Activated T-helper 17 cell treated with anti-CD3 and anti-CD28 coated beads, Interleukin-2, amount 50 U/mL, for 72 hours (primary cell): ENCODE measurements at places on chromosomes 6 and 20.
A peak's percentile ranks its signal among the peaks of the same experiment; 100 is the strongest.

DNA sequence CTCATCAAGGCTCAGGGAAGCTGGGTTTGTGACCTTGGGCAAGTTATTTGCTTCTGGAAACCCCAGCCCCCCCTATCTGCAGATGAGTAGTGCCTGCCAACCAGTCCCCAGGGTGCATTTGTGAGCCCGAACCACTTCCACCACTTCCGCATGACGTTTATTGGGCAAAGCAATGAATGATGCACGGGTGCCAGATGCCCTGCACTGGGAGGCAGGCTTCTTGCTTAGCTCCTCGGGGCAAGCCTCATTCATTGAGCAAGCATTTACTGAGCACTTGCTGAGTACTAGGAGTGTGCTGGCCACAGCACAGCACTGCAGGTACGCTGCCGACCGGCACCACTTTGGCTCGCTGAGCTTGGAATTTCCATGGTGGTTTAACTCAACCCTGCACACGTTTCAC, 60.2 kb downstream of the GNAS-AS1 start:
- H3K36me3 ChIP-seq = no peaks in the 10 kb centered on the region
- H3K4me3 ChIP-seq = no peak overlapping the region
- peaks cover 19% of the 10 kb centered on the region for H3K27me3 ChIP-seq

- no peak overlapping the region for H3K4me3 ChIP-seq
Observed at GRCh38 chr20:47989957-47990356, 204.7 kb upstream of the SULF2 start.

DNA sequence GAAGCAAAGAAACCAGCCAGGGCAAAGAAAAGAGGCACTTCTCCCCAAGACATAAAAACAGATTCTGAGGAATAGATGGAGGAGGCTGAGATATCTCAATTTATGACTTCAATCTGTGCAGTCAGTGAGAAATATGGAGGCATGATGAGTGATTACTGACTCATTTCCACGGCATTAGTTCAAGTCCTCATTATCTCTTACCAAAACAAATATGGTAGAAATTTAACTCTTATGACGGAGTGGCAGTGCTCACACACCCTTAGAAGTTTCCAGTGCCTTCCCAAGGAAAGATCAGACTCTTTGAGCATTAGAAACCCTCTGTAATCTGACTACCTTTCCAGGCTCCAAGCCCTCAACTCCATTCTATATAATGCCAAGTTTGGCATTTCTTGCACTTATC, 364.1 kb downstream of the ARHGAP18 start:
- H3K27ac ChIP-seq = no peak overlapping the region
- H3K4me3 ChIP-seq = no peak overlapping the region
- no peak for ATAC-seq
- no peaks in the 10 kb centered on the region for H3K27me3 ChIP-seq
- H3K36me3 ChIP-seq = no peaks in the 10 kb centered on the region

DNA sequence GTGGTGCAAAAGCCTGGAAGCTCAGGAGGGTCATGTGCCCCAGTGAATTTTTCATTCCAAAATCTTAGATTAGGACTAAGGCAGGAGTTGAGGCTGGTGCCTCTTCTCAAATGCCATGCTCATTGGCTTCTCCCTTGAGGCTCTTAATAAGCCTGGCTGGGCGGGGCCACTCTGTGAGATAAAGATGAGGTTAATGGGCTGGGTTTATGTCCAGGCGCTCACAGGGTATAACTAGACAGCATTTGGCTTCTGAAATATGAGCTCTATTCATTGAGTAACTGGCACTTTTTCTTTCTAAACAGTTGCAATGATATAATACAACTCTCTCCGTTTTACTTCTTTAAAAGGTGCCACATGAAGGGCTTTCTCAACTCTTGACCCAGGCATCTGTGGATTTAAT, 156.3 kb downstream of the SCML4 start:
- H3K27ac ChIP-seq = no peak overlapping the region
- H3K36me3 ChIP-seq = no peaks in the 10 kb centered on the region
- no peak for ATAC-seq
- peaks cover 16% of the 10 kb centered on the region for H3K4me1 ChIP-seq

GRCh38 chr20:25397821-25398220, 7.2 kb upstream of the ABHD12 start:
- H3K27me3 ChIP-seq = no peaks in the 10 kb centered on the region
- H3K4me3 ChIP-seq = no peak overlapping the region
- no peaks in the 10 kb centered on the region for H3K4me1 ChIP-seq
- no peak for ATAC-seq
- H3K36me3 ChIP-seq = no peaks in the 10 kb centered on the region
- no peak overlapping the region for H3K27ac ChIP-seq

DNA sequence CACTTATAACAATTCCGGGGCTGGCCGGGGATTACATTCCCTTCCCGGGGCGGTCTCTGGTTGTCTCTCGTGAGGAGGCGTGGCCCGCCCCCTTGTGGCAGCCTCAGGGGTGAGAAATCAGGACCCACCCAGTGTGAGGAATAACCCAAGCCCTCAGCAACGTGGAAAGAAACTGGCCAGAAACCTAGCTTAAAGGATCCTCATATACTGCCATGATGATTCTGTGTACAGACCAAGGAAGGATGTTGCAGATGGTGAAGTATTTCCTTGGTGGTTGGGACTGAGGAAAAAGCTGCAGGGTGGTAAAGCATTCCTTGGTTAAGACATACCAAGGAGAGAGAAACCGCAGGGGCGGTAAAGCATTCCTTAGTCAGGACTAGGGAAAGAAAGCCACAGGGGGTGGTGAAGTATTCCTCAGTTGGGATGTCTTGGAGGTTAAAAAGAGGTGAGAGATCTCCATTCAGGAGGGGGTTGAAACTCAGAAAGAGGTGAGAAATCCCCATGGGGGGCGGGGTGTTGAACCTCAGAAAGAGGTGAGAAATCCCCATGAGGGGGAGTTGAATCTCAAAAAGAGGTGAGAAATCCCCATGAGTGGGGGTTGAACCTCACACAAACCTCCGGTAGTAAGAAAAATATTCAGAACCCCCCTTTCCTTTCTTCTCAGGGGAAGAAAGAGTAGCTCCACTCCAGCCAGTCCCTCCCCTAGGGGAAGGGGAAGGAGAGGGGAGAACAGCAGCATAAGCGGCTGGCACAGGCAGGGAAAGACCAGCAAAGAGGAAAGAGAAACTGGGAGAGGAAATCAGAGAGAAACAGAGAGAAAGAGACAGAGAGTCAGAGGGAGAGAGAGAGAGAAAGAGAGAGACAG, 238.1 kb downstream of the RNGTT start:
- H3K4me1 ChIP-seq = peaks cover 11% of the 10 kb centered on the region
- H3K27me3 ChIP-seq = no peaks in the 10 kb centered on the region

DNA sequence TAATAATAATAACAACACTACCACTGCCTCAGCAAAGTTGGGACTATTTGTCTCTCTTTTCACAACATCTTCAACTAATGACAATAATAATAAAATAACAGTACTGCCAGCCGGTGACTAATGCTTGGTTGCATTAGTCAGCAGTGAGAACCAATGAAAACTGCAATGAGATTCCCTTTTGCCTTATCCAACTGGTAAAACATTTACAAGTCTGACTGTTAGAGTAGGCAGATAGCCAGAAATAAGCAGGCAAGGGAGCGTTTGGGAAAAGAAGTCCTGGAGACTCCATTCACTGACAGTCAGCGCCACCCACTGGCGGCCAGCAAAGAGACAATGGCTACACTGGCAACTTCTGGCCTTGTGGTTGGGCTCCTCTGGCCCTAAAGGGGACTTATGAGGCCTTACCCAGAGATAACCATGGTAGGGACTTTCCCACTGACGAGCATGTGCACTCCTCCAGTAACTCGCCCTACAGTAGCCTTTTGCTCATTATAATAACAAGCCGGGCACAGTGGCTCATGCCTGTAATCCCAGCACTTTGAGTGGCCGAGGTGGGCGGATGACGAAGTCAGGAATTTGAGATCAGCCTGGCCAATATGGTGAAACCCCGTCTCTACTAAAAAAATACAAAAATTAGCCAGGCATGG, 3.4 kb upstream of the NSFL1C start:
- ATAC-seq = peak; percentile 8
- no peak overlapping the region for H3K4me3 ChIP-seq
- H3K27me3 ChIP-seq = peaks cover 6% of the 10 kb centered on the region
- no peaks in the 10 kb centered on the region for H3K36me3 ChIP-seq
- H3K4me1 ChIP-seq = peaks cover 20% of the 10 kb centered on the region

GRCh38 chr6:123804014-123804786, 535 bp downstream of the NKAIN2 start:
- H3K27me3 ChIP-seq = peaks cover 29% of the 10 kb centered on the region
- no peak for ATAC-seq

GRCh38 chr20:6348908-6349307, 226.1 kb upstream of the FERMT1 start:
- no peaks in the 10 kb centered on the region for H3K36me3 ChIP-seq
- H3K27me3 ChIP-seq = no peaks in the 10 kb centered on the region
- H3K4me1 ChIP-seq = no peaks in the 10 kb centered on the region
- H3K27ac ChIP-seq = no peak overlapping the region
- no peak for ATAC-seq
- H3K4me3 ChIP-seq = no peak overlapping the region

DNA sequence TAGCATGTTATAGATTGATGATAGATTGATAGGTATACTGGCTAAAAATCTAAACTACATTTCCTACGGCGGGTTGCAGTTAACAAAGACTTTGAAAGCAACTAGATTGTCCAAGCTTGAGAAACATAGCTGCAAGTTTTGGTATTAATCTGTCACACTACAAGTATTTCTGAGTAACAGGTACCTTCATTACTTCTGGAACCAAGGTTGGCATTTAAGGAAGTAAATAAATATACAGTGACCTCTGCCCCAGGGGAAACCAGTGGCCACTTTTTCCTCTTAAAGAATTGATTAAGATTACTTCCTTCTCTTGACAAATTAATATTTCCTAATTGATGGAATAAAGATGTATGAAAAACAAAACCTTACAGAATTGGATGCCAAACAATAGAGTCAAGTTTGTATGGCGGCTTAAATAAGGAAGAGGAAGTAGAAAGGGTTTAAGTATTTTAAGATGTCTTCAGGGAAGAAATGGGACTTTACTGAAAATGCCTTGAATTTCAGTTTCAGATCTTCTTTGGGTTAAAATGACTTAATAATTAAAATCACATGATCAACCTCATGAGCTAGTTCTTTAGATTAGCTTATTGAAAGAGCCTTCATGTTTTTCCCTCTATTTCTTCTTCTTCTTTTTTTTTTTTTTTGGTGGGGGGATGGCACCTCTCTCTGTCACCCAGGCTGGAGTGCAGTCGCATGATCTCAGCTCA, 132.8 kb downstream of the DOK5 start:
- H3K36me3 ChIP-seq = no peaks in the 10 kb centered on the region
- peaks cover 7% of the 10 kb centered on the region for H3K27me3 ChIP-seq
- ATAC-seq = no peak
- H3K27ac ChIP-seq = no peak overlapping the region
- H3K4me3 ChIP-seq = no peak overlapping the region
- no peaks in the 10 kb centered on the region for H3K4me1 ChIP-seq

- ATAC-seq = no peak
- H3K27ac ChIP-seq = no peak overlapping the region
- H3K27me3 ChIP-seq = peaks cover 7% of the 10 kb centered on the region
- H3K4me3 ChIP-seq = no peak overlapping the region
- H3K36me3 ChIP-seq = no peaks in the 10 kb centered on the region
- H3K4me1 ChIP-seq = no peaks in the 10 kb centered on the region
Observed at GRCh38 chr6:135951169-135951568, 99.7 kb downstream of the PDE7B start.

GRCh38 chr6:137754366-137754765, 112.7 kb upstream of the TNFAIP3 start:
- H3K4me3 ChIP-seq = no peak overlapping the region
- ATAC-seq = no peak
- peaks cover 6% of the 10 kb centered on the region for H3K4me1 ChIP-seq
- no peaks in the 10 kb centered on the region for H3K36me3 ChIP-seq

DNA sequence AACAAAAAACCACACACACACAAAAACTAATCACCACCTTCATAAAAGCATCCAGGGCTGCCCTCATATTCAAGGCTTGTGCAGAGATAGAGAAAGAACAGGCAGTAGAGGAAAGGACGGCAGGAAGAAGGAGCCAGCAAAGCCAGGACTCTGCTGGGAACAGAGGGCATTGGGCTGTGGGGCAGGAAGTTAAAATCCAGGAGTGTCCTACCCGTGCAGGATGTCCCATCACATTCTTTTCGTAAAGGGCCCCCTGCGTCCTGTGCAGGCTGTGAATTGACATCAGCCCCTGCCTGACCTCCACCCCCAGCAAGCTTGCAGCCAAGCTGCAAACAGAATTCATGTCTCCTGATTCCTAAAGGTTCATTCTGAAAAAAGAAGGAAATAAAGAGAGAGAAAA, 96.4 kb upstream of the AKAP12 start:
- no peak overlapping the region for H3K4me3 ChIP-seq
- no peak for ATAC-seq

DNA sequence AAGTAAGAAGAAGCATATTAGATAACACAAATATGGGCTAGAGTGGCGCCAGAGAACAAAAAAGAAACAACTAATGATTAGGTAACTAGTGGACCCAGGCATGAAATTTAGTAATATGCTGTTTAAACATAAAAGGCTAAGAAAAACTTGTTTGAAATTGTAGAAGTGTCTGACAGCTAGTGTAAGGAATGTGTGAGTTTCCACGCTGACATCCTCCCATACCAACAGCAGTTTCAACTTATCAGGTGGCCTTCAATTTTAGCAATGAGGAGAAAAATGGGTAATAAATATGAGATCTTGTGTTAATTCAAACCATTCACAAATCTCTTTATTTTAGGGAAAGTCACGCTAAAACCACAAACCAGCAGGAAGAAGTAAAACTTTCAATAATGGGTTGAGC, 440.2 kb upstream of the FLRT3 start:
- ATAC-seq = no peak
- no peaks in the 10 kb centered on the region for H3K4me1 ChIP-seq
- H3K36me3 ChIP-seq = no peaks in the 10 kb centered on the region
- no peak overlapping the region for H3K4me3 ChIP-seq

GRCh38 chr6:124283486-124283885, 479.8 kb downstream of the NKAIN2 start:
- H3K36me3 ChIP-seq = no peaks in the 10 kb centered on the region
- no peak overlapping the region for H3K27ac ChIP-seq
- no peak for ATAC-seq
- H3K4me3 ChIP-seq = no peak overlapping the region
- H3K27me3 ChIP-seq = no peaks in the 10 kb centered on the region
